ENCODE measurements at places on chromosomes 7 and 10.

DNA sequence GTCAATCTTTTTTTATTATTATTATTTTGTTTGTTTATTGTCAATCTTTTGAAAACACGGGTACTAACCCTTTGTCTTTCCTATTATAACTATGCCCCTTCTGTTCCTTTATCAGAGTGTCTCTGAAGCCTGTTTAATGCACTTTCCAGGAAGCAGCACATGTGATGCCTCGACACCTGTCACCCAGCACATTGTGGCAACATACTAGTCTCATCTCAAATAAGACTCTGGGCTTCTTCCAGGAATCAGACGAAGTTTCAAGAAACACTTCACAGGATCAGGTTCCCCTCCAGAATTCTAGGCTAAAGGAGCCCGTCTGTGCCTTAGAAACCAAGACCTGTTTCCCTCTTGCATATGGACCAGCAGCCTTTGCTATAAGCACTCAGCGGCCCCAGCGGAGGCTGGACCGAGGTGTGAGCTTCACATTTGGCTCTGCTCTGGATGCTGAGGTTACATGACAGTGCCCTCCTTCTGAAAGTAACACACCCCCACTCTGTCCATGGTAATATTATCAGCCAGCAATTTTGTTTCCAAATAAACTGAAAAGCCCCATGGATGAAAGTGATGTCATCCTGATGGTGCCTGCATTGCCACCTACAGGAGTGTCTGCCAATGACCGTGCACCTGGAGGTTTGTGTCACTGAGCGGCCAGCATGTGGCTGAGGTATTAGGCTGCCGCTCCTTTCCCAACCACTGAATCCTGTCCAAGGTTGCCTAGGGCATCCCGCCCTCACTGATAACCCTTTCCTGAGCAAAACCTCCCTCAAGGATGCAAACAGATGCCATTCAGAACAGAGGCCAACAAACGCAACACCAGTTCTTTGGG is 38.1 kb downstream of the MKI67 start:
- DNase-seq = no peak

GRCh38 chr10:54124209-54124885 is 676.7 kb downstream of the PCDH15 start:
- DNase-seq = no peak

- DNase-seq = no peak
These were observed 217.3 kb downstream of the RPS24 start for GRCh38 chr10:78251016-78251385.

DNA sequence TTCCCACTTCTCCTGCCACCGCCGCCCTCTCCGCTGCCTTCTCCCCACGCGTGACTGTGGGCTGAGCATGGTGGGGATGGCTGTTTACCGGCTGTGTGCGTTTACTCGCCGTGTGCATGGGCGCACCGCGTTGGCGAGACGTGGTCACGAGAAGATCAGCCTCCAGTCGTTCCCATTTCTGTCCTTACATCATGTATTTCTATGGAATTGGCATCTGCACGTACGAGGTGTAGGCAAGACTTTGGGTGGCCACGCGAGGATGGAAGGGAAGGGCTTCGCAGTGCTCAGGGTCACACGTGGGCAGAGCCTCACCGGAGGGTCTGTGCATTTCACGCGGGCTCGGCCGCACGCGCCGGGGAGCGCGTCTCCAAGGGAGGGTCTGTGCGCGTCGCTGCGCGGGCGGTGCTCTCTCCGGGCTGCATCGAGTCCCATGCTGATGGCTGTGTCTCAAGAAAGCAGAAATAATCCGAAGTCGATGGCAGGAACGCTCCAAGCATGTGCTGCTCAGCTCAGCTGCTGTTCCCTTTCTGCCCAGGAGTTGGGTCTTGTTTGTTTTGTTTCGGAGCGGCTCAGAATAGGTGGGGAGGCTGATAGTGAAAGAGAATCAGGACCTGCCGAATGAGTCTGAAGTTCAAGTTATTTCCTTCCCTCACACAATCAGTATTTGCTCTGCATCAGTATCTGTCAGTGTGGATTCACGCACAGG is 973 bp downstream of the CAMK1D start:
- peak; percentile 63 for DNase-seq

- no peak for DNase-seq
These were observed 5.7 kb downstream of the ZNF22 start for GRCh38 chr10:45006276-45007030.

DNA sequence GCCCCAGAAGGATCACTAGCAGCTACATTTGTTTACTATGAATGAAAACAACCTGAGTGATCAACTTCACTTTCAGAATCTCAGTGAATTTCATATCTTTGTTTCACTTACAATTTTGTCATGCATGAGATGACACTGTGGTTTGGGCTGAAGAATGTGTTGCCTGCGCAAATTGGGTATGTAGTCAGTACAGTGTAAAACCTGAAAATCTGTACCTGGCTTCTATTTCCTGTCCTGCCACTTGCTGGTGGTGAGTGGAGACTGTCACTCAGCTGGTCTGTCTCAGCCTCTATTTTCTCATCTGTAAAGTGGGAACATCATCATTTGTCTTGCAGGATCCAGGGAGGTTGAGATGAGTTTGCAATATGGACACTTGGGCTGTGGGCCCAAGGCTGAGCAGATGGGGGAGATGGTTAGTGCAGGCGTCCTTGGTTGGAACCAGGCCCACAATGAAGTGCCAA is 118.0 kb downstream of the WDFY4 start:
- no peak for DNase-seq

GRCh38 chr10:62426086-62426485 is 51.9 kb downstream of the ZNF365 start:
- DNase-seq = peak; percentile 32

GRCh38 chr10:132469197-132469884 is 68.2 kb upstream of the INPP5A start:
- no peak for DNase-seq

- DNase-seq = no peak
These were observed 73.2 kb upstream of the ZNF746 start for GRCh38 chr7:149570784-149571183.
